ENCODE measurements at places on chromosomes 7 and 10.

- DNase-seq = no peak
Measured at GRCh38 chr10:103171278-103171677, 21.8 kb downstream of the NT5C2 start.

DNA sequence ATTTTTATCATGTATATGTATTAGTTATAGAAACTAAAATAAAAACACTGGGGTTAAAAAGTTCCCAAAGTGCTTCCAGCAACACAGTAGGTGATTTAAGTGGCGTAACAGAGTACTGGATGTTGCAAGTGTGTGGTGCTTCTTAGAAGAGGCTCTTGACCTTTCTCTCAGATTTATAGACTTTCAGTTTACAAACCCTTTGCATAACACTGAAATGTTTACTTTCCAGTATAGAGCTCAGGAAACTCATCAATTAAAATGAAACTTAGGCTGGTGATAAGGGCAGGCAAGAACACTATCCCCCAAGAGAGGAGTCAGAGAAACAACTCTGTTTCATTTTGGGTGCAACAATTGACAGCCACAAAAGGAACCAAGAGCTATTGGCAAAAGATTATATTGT, 27.5 kb upstream of the SMC3 start:
- DNase-seq = no peak

DNA sequence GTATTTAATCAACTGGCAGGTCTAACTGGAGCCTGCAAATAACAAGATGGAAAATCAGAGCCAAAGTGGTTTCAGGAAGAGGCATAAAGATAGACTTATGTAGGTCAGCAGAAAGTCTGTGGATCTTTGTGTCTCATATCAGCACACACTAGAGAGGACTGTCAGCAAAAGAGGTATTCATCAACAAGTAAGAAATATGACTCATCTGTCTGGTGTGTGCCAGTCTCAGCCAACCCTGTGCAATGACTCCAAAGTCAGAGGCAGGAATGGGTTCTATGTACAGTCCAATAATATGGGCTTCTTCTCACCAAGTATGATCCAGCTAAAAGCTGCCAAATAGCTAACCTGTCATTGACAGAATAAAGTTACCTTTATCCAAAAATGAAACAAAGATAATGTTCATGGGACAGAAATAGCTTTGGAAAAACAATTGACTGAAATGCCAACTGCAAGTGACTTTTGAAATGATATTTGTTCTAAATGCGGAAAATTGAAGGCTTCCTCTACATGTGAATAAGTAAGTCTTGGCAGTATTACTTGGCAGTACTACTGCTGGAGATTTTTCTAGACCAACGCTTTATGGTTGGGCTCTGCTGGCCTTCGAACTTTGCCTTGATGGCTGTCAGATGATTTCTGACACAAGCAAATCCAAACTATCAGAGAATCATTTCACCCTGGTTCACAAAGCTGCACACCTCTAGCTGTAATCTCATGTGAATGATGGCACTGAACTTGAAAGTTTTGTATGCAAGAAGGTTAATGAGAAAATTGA, 272.3 kb upstream of the SEMA3C start:
- no peak for DNase-seq

DNA sequence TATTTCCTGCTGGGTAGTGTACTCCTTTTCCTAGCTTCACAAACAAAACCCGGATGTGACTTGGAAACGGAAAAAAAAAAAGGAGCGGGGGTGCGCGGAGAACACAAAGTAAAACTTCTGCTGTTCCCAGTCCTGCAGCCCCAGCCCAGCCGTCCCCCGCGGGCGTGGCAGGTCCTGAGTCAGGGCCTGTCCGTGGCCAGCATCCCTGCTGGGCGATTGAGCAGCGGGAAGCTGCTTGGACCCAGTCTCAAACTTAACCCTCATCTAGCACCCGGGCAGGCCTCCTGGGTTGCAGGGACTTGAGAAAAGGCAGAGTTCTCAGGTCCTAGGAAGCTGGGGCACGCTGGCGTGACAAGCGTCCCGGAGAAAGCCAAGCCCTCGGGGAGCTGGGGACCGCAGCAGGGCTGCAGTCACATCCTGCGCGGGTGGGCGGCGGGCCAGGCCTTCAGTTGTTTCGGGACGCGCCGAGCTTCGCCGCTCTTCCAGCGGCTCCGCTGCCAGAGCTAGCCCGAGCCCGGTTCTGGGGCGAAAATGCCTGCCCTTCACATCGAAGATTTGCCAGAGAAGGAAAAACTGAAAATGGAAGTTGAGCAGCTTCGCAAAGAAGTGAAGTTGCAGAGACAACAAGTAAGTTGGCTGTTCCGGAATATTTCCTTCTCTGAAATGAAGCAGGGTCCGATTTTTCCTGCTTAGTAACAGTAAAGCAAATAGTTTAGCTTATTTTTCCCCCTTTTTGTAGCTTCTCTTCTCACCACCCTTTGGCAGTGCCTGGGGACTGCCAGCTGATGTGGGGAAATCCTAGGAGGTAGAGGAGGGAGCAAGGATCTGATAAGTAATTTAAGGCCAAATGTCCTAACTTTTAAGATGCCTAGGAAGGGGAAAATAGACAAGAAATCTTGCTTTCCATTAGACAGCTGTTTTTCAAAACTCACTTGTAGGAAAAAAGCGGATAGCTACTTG, at the start of gene GNG11:
TSS of gene GNG11 (plus strand) at position 129 of the 960 bp plus-strand sequence. CDS start at position 532, 403 bp downstream.
- peak; percentile 49 for DNase-seq

DNA sequence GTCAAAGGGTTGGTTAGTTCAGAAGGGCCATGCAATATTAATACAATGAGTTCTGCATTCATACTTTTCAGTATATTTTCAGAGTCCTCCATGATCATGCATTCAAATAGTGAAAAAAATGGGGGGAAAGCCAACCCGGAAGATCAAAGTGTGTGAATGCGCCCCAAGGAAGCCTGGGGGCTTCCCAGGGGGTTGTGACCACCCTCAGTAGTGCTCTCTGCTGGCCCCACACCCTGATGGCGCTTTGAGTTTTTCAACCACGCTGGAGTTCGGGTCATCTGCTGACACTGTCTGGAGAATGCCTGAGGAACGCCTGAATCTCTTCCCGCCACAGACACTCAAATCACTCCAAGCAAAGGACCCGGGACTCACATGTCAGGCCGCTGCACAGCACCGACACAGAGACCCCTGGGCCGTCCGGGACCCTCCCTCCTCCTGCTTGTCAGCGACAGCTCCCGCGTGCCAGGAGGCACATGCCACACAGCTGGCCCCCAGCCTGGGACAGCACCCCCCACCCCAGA, 1.0 kb downstream of the TNS3 start:
- DNase-seq = no peak

DNA sequence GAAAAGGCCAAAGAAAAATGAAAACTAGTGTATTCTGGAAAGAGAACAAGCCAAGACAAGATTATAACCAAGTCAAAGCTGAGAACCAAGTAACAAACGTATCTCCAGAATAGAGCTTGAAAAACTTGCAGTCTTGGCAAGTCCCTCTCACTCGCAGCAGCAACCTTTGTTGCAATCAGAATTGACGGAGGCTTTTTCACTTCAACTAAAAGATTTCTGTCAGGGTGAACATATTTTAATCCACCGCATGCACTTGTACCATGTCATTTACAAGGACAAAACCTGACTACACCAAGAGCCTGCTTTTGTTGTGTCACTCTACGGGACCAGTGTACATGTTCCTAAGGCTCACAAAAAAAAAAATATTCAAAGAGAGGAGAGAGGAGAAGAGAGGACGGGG, 122.0 kb downstream of the CHCHD3 start:
- no peak for DNase-seq

Data from activated naive CD8-positive, alpha-beta T cell treated with anti-CD3 and anti-CD28 coated beads, Interleukin-2, amount 50 U/mL, for 24 hours (primary cell).